ENCODE measurements at places on chromosomes 2 and 18.

DNA sequence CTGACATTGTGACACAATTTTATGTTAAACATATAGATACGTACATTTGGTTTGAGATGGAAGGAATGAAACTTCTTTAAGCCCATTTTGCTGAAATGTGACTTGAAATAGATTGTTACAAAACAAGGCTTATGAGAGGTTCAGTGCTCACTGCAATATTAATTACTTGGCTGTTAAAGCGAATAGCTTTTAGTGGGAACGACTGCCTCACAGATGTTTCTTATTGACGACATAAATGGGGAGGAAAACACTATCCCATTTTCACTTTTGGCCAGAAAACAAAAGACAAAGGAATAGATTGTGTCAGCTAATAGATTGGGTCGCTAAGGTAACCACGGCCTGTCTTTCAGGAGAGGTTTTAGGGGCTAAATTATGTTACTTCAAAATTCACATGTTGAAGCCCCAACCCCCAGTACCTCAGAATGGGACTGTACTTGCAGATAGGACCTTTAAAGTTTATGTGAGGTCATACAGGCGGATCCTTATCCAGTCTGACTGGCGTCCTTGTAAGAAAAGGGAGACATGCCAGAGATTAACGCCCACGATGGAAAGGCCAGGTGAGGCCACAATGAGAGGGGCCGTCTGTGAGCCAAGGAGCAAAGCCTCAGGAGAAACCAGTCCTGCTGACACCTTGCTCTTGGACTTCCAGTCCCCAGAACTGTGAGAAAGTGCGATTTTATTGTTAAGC, 10.8 kb downstream of the INPP1 start:
- no peak for DNase-seq

- no peak for DNase-seq
Observed at GRCh38 chr2:1754461-1755170, 10.3 kb upstream of the PXDN start.

GRCh38 chr2:206526416-206526815, 83.1 kb downstream of the ADAM23 start:
- DNase-seq, result no peak

GRCh38 chr2:204790076-204790475, 244.8 kb downstream of the PARD3B start:
- no peak for DNase-seq

- DNase-seq, result no peak
Observed at GRCh38 chr2:23092831-23093230, 292.1 kb upstream of the KLHL29 start.

GRCh38 chr18:24466771-24467170, 6.3 kb downstream of the HRH4 start:
- DNase-seq, result no peak

DNA sequence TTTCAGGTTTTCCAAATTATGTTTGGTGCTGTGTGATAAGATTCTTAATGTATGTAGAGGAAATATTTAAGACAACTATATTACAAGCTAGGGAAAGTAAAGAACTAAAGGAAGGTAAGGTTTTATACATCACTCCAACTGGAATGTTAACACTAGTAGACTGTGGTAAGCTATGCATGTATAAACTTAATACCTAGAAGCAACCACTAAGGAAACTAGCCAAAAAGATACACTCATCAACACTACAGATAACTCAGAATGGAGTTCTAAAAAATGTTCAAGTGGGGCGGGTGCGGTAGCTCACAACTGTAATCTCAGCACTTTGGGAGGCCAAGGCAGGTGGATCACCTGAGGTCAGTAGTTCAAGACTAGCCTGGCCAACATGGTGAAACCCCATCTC, 37.8 kb upstream of the MALL start:
- DNase-seq, result no peak

GRCh38 chr2:27720004-27720551, 51.4 kb upstream of the MRPL33 start:
- DNase-seq, result peak; percentile 84

- DNase-seq, result no peak
Observed at GRCh38 chr2:54572636-54573536, 116.8 kb downstream of the SPTBN1 start.

- no peak for DNase-seq
Observed at GRCh38 chr2:119402645-119403560, 28.8 kb upstream of the TMEM37 start.

DNA sequence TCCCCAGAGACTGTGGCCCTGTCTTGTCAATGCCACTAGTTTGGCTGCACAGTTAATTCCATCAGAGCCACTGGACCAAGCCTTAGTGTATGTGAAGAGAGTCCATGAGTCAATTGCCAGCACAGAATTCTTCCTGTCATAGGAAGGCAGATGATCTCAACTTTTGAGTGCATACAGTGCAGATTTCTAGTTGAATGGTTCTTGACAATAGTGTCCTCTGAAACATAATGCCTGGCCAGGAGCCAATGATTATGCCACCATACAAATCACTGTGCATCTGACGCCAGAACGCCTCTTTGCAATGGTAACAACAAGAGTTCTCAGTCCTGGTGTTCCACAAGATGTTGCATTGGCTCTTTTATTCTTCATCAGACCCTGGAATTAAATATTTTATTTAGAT, 7.1 kb downstream of the NEUROD1 start:
- no peak for DNase-seq

- DNase-seq, result no peak
Observed at GRCh38 chr18:43160509-43160908, 45.0 kb upstream of the RIT2 start.

DNA sequence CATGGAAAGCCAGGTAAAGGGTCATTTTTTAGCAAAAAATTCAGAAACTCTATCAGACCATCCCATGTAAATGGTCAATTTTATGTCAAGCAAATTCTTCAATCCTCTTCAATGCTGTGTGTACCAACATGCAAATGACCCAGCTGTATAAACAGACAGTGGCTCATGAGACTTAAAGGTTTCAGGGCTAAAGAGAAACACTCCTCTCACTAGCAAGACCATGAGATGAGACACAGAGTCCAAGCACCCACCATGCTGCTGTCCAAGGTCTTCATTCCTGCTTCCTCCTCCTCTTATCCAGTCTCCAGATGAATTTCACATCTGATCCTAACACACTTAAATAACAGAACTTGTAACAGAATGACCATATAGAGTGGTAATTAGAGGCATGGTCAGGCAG, 30.8 kb upstream of the ONECUT2 start:
- no peak for DNase-seq

DNA sequence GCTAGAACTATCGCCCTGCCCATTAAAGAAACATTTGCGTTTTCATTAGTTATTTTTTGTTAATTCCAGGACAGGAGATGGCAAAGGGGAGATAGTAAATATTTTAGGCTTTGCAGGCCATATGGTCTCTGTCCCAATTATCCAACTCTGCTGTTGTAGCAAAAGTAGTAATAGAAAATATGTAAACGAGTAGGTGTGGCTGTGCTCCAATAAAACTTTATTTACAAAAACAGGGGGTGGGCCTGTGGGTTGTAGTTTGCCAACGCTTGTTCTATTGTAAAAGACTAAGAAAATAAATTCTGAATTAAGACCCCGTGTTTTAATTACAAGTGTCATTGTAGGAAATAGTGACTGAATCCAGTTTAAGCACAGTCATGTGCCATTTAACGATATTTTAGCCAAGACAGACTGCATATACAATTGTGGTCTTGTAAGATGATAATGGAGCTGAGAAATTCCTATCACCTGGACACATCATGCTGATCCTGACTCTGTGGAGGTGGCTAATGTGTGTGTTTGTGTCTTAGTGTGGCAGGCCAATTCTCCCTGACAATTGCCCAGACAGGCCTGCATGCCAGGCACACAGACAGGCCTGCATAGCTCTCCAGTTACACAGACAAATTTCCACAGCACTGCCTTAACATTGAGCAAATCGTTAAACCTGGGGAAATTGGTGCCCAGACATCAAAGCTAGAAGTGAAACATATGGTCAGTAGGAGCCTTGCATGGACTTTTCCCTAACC, 76.4 kb downstream of the SKA1 start:
- no peak for DNase-seq

GRCh38 chr18:13253786-13254688, 35.5 kb downstream of the LDLRAD4 start:
- DNase-seq, result no peak

- DNase-seq, result no peak
Observed at GRCh38 chr2:168217920-168218319, 29.5 kb downstream of the STK39 start.

DNA sequence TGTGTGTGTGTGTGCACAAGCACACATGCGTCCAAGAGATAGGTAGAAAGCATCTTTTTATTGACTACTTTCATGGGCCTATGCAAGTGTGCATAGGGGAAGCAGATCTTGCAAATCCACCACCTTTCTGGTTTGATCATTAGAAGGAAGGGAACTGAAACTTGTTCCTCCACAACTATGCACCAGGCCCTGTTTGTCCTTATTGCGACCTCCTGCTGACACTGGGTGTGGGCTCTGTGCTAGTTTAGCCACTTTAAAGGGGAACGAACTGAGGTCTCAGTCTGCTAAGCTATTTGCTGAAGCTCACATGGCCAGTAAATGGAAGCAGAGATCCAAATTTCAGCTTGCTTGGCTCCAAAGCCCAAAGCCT, 32.1 kb upstream of the INSIG2 start:
- DNase-seq, result no peak

GRCh38 chr2:226902041-226902966, 66.5 kb downstream of the RHBDD1 start:
- DNase-seq, result no peak
